ENCODE measurements at places on chromosomes 1 and 21.
A peak's percentile ranks its signal among the peaks of the same experiment; 100 is the strongest.

GRCh38 chr1:40477678-40478053, 576 bp downstream of the ZFP69 start:
- DNase-seq: peak; percentile 2

GRCh38 chr1:70327306-70328076, 27.0 kb downstream of the ANKRD13C start:
- DNase-seq: no peak

DNA sequence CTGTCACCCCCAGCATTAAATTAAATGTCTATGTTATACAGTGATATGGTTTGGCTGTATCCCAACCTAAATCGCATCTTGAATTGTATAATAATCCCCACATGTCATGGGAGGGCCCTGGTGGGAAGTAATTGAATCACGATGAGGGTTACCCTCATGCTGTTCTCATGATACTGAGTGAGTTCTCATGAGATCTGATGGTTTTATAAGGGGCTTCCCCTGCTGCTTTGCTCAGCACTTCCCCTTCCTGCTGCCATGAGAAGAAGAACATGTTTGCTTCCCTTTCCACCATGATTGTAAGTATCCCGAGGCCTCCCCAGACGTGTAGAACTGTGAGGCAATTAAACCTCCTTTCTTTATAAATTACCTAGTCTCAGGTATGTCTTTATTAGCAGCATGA, 445.7 kb downstream of the MRPL39 start:
- DNase-seq: no peak

DNA sequence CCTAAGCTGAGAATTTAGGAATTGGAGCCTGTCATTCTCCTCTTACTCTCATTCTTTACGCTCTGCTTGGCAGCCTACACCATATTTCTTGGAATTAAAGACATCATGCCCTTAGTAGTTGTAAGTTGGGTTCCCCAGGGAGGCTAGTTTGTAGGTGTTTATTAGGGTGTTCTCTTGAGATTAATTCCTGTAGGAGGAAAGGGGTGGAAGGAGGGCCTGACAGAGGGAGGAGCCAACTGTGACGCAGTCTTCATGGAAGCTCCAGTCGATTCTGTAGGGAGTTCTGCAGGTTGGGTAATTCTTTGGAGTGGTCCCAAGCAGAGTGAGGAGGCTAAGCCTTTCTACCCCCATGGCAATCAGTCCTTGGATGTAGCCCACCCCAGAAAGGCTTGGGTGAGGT, 111.4 kb downstream of the HHAT start:
- DNase-seq: no peak

DNA sequence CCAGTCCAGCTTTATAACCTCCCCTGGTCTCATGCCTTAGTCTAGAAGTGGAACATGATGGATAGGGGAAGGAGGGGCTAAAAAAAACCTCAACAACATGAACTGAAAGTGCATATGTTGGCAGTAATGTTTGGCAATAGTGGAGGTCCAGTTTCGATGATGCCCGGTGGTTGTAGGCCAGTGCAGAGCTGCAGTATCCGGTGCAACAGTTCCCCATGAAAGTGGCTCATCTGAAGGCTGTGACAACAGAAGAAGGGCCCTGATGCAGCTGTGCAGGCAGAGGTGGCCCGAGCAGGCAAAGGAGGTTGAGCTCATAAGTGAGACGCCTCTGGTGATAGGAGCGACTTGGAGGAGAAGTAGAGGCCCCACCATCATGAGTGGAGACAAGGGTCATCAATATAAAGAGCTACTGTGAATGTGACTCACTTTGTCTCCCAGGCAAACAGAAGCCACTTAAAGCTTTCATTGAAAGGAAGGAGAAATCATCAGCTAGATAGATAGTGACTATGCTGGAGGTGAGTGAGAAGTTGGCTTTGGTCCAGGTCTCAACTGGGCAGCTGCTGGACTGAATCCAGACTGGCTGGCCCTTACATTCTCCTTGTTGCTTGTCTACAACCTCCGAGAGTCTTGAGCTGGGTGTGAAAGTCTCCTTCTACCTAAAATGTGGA, 10.2 kb upstream of the CREG1 start:
- no peak for DNase-seq

GRCh38 chr1:6157528-6158174, 22.5 kb downstream of the CHD5 start:
- DNase-seq: peak; percentile 50

DNA sequence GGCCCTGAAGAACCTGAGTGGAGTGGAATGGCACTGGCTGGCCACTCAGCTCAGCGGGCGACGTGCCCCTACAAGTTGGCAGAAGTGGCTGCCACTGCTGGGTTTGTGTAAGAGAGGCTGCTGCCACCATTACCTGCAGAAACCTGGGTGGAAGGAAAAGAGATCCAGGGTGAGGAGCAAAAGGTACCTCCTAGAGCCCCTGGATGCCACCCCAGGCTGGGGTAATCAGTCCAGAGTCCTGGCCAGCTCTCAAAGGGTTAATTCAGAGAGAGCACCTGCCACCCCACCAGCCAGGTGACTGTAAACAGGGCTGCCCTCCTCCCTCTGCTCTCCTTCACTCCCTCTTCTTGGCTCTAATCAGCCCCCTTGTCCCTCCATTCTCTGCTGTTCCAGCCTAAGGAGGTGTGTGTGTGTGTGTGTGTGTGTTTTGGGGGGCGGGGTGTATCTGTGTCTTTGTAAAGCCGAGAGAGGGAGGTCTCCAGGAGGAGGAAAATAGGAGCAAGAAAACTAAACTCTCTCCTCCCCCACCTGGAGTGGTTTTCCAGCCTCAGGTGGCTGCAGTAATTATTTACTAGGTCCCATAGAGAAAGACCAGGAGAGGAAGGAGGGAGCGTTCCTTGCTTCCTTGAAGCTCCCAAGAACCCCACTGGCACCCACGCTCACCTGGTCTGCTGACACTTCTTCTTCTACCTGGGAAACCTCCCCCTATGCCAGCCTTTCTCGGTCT, 12.6 kb downstream of the TRIM46 start:
- no peak for DNase-seq

DNA sequence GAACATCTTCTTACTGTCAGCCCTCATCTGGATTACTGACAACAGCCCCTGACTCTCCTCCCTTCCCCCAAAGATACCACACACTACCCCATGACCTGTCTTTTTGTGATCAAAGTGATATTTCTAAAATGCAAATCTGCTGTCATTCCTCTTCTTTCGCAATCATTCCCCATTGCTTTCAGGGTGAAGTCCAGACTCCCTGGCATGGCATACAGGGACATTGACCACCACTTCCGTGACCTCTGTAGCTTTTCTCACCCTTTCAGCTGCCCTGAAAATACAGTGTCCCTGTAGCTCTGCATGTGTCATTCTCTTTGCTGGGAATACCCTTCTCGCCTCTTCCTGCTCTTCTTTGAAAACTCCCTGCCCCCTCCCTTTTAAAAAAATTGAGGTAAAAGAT, 4.1 kb downstream of the SERINC2 start:
- DNase-seq: no peak

GRCh38 chr1:92029241-92029922, 403 bp upstream of the EPHX4 start:
- no peak for DNase-seq

DNA sequence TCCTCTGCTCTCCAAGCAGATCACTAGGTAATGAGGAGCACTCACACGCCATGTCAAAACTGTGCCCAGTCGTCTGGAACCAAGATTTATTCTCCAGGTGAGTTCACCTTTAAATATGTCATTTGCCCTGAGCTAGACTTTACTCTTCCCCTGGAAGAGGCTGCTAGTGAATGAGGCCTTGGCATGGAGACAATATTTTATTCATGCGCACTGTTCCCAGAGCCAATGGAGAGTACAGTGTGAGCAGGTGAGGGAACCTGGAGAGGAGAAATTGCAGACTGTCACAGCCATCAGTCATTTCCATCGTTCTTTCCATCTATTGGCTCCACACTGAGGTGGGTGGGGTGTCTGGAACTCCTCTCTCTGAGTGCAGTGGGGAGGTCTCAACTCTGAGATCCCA, 333.6 kb downstream of the KCNH1 start:
- no peak for DNase-seq

GRCh38 chr1:165536016-165536415, 7.8 kb upstream of the LRRC52 start:
- DNase-seq: no peak

DNA sequence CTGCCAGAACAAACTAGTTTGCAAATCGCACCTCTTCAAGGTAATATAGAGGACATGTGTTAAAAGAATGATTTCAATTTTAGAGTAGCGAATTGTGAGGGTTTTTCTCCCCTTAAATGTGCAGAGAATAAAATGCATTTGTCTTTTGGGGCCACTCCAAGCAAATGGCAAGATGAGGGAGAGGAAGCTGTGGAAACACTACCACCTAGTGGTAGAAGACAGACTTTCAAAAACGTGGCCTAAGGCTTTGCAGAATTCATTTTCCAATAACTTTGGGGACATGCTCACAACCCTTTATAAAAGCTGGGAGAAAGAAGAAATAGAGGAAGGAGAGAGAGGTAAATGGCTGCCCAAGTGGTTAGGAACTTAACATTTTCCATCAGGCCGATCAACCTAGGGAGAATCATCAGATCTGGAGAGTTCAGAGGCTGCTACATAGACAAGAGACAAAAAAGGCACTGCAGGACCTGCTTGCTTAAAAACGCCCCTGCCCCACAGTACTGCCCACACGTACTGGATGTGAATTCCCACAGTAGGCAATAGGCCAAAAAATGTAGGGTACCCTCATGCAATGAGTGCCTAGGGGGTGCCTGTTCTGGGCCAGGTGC, 15.7 kb upstream of the RCAN1 start:
- no peak for DNase-seq

DNA sequence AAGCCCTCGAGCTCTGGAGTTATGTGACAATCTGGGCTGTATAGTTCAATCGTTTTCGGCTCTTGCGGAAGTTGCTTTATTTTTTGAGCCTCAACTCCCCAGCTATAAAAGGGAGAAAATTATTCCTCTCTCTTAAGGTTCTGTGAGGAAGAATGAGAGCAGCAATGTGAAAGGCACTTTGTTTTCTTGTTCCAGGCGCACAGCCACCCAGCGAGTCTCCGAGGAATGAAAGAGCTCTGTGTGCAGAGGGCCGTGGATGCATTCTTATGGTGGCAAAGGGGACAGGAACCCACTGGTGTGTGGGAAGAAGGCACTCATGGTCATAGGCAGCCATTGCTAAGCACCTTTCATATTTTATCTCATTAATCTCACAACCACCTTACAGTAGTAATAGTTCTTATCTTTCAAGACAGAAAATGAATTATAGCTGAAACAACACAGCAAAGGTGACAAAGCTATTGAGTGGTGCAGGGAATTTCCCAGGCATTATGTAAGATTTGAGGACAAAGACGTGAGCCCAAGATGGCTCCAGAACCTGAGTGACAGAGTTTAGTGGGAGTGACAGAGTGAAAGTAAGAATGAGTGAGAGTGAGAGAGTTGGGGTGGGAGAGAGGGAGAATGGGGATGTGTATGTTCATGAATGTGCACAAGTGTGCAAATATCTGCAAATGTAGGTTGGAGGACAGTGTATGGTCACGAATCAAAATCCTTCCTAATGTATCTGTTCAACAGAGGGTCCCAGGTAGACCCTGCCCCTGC, 9.4 kb downstream of the CYP2J2 start:
- no peak for DNase-seq

- no peak for DNase-seq
These were observed 33.7 kb downstream of the PLPP3 start for GRCh38 chr1:56545711-56546110.

- no peak for DNase-seq
These were observed 185.4 kb downstream of the LRRIQ3 start for GRCh38 chr1:74012583-74012982.

DNA sequence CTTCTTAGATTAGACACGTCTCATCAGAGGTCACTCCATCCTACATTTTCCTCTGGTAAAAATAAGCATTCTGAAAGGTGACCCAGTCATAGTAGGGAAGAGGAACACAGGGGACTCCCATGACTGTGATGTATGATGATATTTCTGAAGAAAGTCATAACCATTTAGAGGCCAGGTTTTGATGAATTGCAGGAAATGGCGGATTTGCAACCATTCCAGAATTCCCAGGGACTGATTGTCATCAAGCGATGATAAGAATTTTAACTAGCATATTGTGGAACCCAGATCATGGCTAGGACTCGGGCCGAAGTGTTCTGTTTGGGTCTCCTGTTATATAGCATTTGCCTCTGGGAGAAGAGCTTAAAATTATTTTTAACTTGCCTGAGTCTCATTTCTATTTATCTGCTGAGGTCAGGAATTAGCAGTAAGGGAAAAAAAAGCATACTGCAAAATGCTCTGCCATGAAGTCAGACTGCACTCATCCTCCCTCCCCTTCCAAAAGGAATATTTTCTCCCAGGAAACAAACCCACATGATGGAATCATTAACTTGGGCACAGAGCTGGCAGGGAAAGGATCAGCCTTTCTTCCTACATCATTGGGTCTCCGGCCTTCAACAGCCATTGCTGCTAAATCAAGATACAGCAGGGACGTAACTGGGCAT, 286.7 kb downstream of the HLX start:
- no peak for DNase-seq

- no peak for DNase-seq
These were observed 547 bp downstream of the PDPN start for GRCh38 chr1:13583966-13584791.

GRCh38 chr1:212712451-212713303, 13.0 kb upstream of the BATF3 start:
- DNase-seq: no peak
